Colonic mucosa (tissue), 4 donors: ENCODE measurements at places on chromosomes 12 and 14. TPM values are rescaled to one million over a fixed set of nuclear protein-coding genes. Genes with fewer than 3 reads are reported as not detected.

Gene SCN8A
- 4.2 TPM for total RNA-seq

Gene EGLN3
- 86.3 TPM for total RNA-seq

DNA sequence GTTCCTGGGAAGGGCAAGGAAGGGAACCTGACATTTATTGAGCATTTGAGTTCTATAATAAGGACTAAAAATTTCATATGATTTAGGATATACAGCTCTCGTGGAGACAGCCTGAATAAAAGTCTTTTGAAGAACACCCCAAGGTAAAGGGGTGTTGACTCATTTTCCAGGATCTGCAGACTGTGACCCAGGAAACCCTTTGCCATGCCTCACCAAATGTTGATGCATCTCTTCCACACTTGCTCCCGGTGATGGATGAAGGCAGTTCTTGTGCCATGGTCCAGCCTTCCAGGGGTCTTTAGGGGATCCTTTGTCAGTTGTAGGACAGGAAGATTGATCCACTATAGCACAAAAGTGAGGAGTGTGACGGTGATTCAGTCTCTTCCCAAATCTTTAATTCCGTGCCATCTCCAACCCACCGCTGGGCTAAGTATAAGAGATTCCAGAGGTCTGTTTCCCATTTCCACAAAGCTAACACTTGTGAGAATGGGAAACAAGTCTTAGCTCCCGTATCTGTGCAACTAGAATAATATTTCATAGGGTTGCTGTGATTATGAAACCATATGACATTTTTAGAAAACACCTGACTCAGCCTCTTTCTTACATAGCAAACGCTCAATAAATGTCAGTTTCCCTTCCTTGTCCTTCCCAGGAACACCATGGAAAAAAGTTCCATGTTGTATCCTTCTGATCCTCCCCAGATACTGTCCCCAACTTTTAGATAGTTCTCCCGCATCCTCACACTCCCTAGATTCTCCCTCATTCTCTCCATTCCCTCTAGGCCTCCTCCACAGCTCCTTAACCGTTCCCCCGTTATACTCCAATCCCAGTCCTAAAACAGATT lies 836 bp downstream of the AAAS start:
- DNase-seq: no peak

- no peak for DNase-seq
Observed at GRCh38 chr12:5694759-5695409, 250.2 kb downstream of the ANO2 start.

Gene AKAP3
- total RNA-seq: 2.0 TPM

Gene FLRT2
- 2.1 TPM for total RNA-seq

Gene TEX52
- total RNA-seq: not detected

Gene TMCC3
- total RNA-seq: 77.4 TPM

DNA sequence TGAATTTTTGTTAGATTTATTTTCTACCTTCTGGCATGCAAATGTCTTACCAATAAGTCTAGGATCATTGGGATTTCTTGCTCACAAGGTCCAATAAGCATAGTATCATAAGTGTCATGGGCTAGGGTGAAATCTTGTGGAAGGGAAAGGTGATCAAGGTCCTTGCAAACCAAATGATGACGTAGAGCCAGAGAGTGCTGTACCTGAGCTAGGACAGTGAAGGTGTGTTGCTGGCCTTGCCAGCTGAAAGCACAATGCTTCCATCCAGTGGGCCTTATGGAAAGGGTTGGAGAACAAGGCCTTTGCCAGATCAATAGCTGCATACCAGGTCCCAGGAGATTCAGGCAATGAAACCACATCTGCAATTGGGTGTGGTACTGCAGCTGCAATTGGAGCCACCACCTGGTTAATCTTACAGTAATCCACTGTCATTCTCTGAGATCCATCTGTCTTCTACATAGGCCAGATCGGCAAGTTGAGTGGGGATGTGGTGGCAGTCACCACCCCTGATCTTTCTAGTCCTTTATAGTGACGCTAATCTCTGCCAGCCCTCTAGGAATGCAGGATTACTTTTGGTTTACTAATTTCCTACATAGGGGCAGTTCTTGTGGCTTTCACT lies 208.9 kb upstream of the MYL2 start:
- DNase-seq: no peak
